ENCODE measurements at places on chromosomes 16 and 17. TPM values are rescaled to one million over a fixed set of nuclear protein-coding genes. Genes with fewer than 3 reads are reported as not detected.
A peak's percentile ranks its signal among the peaks of the same experiment; 100 is the strongest.

TMIGD1 gene
- not detected for total RNA-seq

- no peak for DNase-seq
Observed at GRCh38 chr17:66975614-66976378, 11.3 kb downstream of the CACNG4 start.

- DNase-seq: peak; percentile 72
Observed at GRCh38 chr16:22321340-22322001, 24.3 kb downstream of the POLR3E start.

DNA sequence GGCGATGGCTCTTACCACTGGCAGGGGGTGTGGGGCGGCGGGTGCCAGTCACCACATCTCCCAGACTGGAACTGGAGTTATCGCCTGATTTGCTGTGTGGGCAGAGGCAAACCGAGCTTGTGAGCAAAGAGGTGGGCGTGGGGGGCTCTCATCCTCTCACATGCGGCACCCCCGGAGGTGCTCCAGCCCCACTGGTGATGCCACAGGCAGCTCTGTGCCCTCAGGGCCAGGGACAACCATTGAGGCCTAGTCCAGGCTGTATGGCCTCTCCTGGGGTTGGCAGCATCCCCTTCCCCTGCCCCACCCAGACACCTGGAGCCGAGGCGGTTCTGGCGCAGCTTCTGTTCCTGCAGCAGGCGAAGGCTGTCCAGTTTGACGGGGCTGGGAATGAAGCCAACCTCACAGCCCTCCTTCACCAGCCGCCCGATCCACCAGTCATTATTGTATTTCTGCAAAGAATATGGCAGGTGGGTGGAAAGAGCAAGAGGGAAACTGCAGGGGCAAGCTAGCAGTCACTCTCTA, 10.9 kb downstream of the CACNB1 start:
- DNase-seq: no peak

GRCh38 chr17:59714255-59714654, 6.8 kb downstream of the VMP1 start:
- no peak for DNase-seq

GRCh38 chr16:79092846-79093245, 507.7 kb downstream of the MAF start:
- no peak for DNase-seq

DNA sequence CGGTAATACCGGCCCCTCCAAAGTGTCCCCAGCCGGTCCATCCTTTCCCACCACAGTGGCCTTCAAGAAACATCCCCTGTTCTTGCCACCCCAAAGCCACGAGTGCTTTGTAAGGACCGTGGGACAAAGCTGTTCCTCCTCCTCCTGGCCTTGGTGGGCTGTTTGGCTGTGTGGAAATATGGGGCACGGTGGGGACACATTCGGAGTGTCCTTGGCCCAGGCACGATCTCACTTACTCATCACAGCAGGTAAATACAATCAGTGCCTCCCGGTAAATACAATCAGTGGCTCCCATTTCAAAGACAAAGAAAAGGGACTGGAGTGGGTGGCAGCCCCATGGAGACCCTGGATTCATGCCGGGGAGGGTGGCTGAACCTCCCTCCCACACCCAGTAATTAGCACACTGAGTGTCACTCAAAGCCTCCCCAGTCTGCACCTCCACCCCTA, 10.4 kb downstream of the SCN4A start:
- no peak for DNase-seq

TPSB2 gene
- total RNA-seq: 1.2 TPM

PABPN1L gene
- not detected for total RNA-seq

RHBDF2 gene
- total RNA-seq: 13.6 TPM

DNA sequence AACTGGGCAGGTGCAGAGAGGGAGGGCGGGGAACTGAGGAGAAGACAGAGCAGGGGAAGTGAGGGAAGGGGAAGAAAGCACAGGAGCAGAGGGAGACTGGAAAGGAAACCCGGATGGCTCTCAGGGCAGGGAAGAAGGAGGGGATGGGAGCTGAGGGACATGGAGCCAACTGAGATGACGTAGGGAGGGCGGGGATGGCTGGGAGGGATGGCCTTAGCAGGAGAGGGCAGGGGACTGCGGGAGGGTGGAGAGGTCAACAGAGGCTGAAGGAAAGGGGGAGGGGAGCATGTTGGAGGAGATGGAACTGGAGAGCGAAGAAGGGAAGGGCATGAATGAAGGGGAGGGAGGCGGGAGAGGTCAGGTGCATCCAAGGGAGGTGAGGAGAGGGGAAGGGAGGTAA, 81.9 kb downstream of the KCNJ12 start:
- peak; percentile 56 for DNase-seq

SLC5A11 gene
- not detected for total RNA-seq

DNA sequence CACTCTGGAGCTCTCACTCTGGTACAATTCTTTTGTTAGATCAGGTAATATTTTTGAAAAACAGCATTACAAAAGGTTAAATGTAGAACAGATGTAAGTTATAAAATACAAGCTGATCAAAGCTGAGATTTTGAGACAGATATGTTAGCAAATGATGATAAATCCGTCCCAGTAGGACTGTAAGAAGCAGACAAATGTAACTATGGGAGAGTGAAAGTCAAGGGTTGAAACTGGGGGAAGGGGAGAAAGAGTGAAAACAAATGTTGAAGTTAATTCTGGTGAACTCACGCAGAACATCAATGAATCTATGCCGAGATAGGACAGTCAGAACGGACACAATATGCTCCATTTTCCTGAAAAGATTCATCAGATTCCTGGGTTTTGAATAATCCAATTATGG, 298.9 kb upstream of the IRX5 start:
- DNase-seq: no peak

DNA sequence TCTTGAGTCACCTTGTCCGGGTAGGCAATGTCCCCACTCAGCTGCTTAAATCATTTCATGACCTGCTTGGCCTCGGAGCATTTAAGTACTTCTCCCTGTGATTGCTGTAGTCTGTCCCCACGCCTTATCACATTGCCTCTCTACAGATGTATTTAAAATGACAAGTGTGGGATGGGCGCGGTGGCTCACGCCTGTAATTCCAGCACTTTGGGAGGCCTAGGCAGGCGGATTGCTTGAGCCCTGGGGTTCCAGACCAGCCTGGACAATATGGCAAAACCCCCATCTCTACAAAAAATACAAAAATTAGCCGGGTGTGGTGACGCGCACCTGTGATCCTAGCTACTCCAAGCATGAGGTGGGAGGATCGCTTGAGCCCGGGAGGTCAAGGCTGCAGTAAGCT, 1.3 kb upstream of the GJC1 start:
- DNase-seq: no peak

- DNase-seq: no peak
Observed at GRCh38 chr16:3814755-3815154, 65.8 kb downstream of the CREBBP start.

- DNase-seq: no peak
Observed at GRCh38 chr16:23699100-23699499, 13.9 kb downstream of the ERN2 start.

GRCh38 chr17:2266045-2266864, 37.3 kb downstream of the SMG6 start:
- DNase-seq: no peak

DNA sequence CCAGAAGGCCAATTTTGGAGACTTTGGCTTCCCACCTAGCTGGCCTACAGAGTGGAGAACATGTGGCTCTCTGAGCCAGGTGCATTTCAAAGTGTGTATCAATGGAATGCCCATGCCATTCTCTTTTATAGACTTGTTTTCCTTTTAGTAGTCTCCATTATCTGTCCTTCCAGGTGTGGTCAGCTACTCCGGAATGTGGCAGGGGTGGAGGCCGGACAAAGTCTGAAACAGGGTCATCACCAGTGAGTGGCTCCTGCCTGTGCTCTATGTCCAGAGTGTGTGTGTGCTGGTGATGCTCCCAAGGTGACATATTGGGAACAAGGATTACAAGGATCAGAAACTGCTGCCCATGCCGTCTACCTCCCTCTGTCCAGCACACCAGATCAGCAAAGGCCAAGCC, 3.8 kb upstream of the TMEM220 start:
- DNase-seq: peak; percentile 56

DNA sequence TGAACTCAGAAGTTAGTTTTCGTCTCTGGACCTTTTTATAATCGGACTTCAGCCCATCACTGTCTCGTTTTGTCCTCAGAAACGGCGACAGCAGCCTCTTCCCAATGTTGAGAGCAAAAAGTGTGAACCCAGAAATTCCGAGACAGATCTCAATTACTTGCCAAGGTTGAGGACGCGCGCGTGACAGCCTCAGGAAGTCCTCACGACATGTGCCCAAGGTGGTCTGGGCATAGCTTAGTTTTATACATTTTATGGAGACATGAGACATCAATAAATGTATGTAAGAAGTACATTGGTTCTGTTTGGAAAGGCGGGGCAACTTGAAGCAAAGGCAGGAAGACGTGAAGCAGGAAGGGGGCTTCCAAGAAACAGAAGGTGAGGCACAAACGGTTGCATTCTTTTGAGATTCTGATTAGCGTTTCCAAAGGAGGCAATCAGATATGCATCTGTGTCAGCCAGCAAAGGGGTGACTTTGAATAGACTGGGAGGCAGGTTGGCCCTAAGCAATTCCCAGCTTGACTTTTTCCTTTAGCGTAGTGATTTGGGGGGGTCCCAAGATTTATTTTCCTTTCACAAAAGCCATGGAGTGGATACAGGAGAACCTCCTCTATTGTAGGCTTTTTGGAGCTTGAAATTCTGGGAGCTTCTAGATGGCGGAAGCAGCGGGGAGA, 583 bp upstream of the ZNF747 start:
- no peak for DNase-seq

GRCh38 chr17:74276051-74276476, 2.0 kb downstream of the DNAI2 start:
- peak; percentile 61 for DNase-seq

DNA sequence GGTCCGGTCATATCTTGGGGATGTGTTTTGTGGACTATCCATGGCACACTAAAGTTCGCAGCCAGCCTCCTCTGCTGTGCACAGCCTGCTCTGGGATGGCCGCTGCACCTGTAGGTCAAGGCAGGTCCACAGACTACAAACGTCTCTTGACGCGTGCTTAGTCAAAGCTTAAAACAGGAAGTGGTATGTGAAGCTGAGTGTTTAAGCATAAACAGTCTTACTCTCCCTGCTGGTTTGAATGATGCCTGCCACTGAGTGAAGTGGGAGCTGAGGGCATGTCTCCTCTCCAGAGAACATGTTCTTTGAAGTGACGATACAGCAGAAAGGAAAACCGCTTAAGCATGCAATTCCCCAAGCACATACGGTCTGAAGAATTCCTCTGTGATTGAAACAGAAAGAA, 365.6 kb downstream of the SLC39A11 start:
- no peak for DNase-seq

ZG16 gene
- total RNA-seq: not detected

- no peak for DNase-seq
Observed at GRCh38 chr16:46715769-46716305, 26.4 kb downstream of the ORC6 start.

GRCh38 chr16:9311303-9311954, 220.0 kb downstream of the HAPSTR1 start:
- no peak for DNase-seq

GRCh38 chr16:62967163-62967562, 930.9 kb upstream of the CDH8 start:
- DNase-seq: no peak

GRCh38 chr17:55601874-55602364, 90.7 kb upstream of the SMIM36 start:
- DNase-seq: no peak

SLC2A4 gene
- total RNA-seq: 70.3 TPM

GRCh38 chr16:87921236-87921773, 15.0 kb downstream of the CA5A start:
- DNase-seq: no peak

DNA sequence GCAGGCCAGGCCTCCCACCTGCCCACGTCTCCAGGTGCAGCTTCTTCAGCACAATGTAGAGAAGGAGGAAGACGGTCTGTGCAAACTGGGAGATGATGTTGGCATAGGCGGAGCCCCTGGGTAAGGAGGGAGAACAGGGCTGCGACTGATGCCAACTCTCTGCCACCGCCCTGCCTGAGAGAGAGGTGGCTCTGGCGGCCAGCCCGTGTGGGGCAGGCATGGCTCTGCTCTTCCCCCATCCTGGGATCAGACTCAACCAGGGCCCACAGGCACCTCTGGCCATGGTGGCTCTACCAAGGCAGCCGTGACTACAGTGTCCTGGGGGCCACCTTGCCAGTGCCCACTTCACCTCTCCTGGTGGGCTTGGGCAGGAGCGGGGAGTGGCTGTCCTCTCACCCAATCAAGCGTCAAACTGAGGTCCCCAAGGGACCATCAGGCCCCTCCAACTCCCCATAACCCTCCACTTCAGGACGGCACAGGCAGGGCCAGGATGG, 8.6 kb downstream of the SLC47A2 start:
- peak; percentile 48 for DNase-seq

DNA sequence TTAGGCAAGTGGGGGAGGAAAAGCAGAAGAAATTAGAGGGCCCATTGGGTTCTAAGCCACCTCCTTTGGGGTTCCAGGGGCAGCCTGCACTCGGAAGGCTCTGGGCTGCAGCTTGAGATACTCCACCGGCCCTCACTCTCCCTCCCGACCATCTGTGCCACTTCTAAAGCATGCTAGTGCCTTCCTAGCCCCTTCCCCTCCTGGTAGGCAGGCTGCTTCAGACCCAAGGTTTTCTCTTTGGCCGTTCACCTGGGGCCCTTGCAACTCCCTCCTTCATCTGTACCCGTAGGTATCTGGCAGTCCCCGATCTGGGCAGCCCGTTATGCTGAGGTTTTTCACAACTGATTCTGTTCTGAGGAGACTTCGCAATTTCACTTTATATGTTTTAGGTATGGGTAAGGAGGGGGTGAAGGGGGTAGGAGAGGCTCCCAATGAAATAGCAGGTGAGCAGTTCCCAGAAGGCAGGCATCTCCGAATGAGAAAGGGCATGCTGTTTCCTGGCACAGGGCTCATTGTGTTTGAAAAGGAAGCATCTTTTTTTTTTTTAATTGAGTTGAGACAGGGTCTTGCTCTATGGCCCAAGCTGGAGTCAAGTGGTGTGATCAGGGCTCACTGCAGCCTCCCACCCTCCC, 98.7 kb downstream of the RAB11FIP4 start:
- DNase-seq: no peak

GRCh38 chr17:33178681-33179080, 114.4 kb downstream of the ASIC2 start:
- no peak for DNase-seq

DNA sequence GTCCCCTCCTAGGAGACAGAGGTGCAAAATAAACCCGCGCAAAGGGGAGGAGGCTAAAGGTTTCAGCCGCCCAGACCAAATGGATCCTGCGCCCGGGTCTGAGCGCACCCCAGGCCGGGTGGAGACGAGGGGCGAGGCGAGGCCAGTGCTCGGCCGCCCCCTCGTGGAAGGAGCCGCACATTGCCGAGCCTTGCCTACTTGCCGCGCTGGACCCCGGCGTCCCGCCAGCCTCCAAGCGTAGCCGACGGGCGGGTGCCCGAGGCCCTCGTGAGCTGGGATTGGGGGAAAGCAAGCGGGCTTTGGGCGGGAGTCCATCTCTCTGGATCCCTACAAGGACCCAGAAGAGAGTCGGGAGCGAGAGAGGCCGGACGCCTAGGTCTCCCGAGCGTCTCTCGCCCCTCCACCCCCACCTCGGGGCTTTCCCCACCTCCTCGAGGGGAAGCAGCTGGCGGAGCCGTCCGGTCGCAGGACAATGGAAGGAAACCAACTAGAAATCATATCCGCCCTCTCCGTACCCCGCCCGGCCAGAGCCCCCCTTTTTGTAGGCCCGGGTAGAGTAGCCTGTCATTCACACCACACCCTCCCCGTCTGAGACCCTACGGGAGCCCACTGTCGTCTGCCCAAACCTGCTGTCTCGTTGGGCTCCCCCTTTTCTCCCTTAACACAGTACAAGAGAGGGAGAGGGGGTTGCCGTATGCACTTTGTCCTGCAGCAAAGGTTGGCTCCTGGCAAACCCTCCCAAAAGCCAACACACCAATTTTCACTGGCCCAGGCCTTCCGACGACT, 664 bp upstream of the BCL6B start:
- DNase-seq: peak; percentile 78
